ENCODE measurements at places on chromosomes 2 and 18.

GRCh38 chr2:110873597-110874452, 141.5 kb downstream of the ACOXL start:
- DNase-seq: no peak

GRCh38 chr2:161708350-161708975, 84.2 kb downstream of the SLC4A10 start:
- DNase-seq: no peak

- DNase-seq: no peak
Measured at GRCh38 chr2:212897296-212897695, 254.1 kb downstream of the IKZF2 start.

DNA sequence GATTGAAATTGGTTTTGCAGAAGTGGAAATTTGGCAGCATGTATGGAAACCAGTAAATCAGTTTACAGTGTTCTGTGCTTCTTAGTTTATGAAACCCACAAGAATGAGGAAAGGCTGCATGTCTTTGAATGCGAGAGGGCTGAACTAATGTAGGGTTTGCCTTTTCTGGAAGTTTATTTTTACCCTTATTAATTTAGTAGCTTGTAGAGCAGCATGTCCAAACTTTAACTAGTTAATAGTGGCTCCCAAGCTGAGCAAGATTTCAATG, 50.4 kb downstream of the LDLRAD4 start:
- no peak for DNase-seq

- no peak for DNase-seq
Measured at GRCh38 chr2:193141-193671, 70.6 kb downstream of the SH3YL1 start.

DNA sequence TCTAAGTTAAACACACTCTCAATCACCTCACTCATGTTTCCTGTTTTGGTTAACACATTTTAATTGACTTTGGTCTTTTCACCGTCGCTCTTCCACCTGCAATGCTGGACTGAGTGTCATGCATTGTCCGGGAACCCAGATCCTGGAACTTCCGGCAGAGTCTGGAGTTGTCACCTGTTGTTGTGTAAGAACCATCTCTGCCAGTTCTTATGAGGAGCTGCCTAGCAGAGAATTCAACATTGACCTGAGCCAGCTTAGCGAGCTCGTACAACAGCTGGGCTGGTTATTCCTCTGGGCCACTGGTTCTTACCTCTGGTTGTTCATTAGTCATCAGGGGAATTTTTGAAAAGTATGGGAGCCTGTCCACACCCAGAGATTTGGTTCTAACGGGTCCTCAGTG, 75.7 kb downstream of the BCL2L11 start:
- DNase-seq: no peak

DNA sequence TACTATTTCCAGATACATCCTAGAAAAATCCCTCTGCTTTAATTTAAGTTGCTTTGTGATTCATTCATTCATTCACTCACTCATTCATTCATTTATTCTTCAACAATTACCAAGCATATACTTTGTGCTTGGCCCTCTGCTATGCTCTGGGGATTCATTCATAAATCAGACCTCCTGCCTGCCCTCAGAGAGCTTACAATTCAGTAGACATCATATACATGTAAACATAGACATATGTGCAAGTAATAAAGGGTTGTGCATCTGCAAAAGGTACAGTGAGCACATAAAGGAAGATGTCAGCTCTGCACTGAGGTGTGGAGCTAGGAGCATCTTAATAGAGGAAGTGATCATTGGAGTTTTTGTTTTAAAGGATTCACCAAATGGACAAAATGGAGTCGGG, 189.4 kb downstream of the AGPS start:
- DNase-seq: no peak

- DNase-seq: no peak
Measured at GRCh38 chr2:171963198-171963597, 36.6 kb upstream of the METAP1D start.

GRCh38 chr18:65282096-65282495, 468.7 kb upstream of the CDH7 start:
- DNase-seq: no peak

DNA sequence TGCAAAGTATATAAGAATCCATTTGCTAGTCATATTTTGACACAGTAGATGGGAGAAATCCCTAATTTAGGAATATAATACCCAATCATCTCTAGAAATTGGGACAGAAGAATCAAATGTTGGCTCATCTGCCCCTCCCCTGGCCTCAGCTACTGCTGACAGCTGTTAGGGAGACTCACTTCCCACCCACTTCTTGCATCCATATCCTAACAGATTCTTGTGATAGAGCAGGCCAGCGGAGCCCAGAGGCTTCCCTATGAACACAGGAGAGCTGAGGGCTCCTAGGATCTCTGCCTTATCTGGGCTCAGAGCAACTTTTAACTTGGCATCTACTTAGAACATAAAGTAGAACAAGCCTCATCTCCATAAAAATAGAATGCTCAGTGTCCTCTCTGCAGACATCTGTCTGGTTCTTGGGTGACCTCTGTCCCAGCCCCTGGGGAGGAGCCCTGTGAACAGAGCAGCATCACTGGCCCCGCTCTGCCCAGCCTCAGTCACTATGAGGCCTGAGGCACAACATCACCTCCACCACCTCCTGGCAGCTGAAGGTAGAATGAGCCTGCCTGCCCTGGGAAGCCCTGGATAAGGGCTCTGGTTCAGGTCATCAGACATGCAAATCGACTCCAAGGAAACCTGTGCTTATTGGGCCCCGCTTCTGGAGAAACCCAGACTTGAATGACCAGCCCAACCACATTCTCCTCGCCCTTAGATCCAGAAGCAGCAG, 229.7 kb downstream of the ANKRD36B start:
- no peak for DNase-seq

GRCh38 chr2:58401936-58402335, 160.8 kb upstream of the FANCL start:
- DNase-seq: no peak

- DNase-seq: no peak
Measured at GRCh38 chr2:7670905-7671641, 753.9 kb downstream of the RNF144A start.

DNA sequence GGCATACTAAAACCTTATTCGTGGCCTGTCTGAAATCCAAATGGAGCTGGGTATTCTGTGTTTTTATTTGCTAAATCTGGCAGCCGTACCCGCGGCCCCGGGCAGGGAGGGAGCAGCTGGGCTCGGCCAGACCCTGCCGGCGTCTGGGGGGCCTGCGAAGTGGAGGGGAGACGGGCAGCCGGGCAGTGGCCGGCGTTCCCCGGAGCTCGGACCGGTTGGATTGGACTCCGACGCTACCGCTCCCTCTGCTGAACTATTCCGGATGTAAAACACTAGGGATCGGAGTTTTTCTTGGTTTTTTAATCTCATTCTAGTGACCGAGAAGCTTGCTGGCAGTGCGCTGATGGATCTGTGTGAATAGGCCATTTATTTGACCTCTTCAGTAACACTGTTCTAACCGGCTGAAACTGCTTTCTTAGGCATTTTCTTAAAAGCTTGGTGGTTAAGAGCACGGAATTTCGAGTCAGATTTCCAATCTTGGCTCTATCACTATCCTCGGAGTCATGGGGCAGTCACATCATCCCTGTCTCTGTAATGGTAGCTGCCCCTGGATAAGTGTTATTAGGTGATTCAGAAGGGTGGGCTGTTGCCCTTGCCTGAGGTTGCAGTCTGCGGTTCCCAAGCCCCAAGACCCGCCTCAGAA, 694 bp downstream of the UNC50 start:
- DNase-seq: no peak

- no peak for DNase-seq
Measured at GRCh38 chr2:208150956-208151355, 5.0 kb upstream of the CRYGB start.

DNA sequence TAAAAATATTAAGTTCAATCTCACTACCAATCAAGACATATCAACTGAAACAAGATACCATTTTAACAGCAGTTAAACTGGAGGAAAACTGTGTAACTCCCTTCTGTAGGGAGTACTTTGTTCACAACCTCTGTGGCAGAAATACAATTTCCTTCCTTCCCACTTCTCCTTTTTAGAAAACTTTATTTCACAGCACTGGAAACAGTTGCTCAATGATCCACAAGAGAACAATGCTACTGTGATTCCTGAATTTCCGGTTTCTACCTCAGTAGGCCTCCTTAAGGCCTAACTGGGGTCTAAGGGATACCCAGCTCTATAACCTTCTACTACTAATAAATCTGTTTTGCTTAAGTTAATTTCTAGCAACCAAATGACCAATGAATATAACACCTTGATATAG, 14.1 kb downstream of the TLK1 start:
- no peak for DNase-seq

- DNase-seq: no peak
Measured at GRCh38 chr2:193461431-193461934, 1266.8 kb upstream of the TMEFF2 start.

- no peak for DNase-seq
Measured at GRCh38 chr18:13036622-13037320, 45.6 kb downstream of the CEP192 start.

- no peak for DNase-seq
Measured at GRCh38 chr2:239895116-239895515, 130.0 kb downstream of the NDUFA10 start.

DNA sequence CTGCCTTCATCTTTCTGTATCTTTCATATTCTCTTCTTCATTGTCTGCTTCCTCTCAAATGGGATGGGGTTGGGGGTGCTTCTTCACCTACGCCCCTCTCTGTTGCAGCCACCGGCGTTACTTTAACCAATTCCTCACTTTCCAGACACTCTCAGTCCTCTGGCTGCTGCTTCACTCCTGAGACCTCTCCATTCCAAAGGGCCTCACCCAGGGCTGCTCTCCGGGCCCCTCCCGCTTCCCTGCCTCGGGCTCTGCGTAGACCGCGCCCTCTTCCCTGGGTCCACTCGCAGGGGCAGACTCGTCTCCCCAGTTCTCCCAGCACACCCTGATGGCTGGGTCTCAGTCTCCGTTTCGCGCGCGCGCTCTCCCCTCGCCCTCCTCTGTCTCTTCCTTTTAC, 926 bp downstream of the SERPINB8 start:
- DNase-seq: no peak

DNA sequence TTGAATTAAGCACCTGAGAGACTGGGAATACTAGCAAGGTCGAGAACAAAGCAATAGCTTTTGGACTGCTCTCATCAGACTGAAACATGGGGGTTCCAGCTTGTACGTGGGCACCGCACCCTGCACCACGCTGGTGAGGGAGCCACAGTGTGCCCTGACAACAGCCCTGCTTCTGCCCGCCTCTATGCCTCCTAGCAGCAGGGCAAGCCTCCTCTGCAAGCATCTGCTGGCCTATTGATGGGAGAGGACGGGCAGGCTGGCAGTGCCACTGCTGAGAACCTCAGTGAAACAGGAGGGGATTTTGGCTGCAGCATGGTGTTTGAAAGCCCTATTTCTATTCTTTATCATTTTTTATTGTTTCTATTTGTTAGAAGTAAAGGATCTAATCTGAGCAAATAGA, 146.1 kb upstream of the OTOS start:
- no peak for DNase-seq

DNA sequence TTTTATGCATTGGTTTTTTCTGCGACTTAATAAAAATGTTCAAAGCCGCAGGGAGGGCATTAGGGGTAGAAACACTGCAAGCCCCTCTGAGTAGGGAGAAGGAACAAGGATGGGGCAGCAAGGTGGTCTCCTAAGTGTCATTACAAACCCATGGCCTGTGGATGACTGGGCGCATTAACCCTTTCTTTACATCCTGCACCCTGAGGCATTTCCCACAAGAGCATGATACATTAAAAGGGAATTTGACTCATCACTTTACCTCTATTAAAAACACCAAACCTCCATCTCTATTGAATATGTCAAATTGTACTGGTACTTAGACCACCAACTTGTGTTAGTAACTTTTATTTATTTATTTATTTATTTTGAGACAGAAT, 112.5 kb downstream of the VIT start:
- no peak for DNase-seq

- DNase-seq: no peak
Measured at GRCh38 chr2:136015699-136016098, 30.3 kb upstream of the DARS1 start.

GRCh38 chr2:128162266-128162665, 71.3 kb downstream of the UGGT1 start:
- DNase-seq: no peak

GRCh38 chr2:160970052-160970965, 189.9 kb upstream of the TANK start:
- no peak for DNase-seq

GRCh38 chr18:37779220-37779619, 213.6 kb upstream of the CELF4 start:
- no peak for DNase-seq

GRCh38 chr2:153953761-153954160, 82.0 kb downstream of the GALNT13 start:
- DNase-seq: no peak

DNA sequence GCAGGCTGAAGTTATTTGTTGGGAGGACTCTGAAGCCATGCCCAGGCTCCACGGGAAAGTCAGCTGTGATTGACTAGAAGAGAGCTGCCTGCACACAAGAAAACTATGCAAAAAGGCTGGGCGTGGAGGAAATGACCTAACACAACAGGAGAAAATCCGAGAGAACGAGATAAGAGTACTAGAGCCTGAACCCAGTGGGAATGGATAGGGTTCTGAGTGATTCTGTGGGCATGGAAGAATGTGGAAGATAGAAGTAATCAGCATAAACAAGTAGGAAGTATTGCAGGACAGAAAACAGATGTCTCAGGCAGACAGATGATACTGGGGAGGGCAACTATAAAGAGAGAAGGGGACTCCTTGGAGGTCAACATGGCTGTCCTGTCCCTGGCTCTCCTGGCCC, 12.1 kb upstream of the COPS8 start:
- DNase-seq: no peak

DNA sequence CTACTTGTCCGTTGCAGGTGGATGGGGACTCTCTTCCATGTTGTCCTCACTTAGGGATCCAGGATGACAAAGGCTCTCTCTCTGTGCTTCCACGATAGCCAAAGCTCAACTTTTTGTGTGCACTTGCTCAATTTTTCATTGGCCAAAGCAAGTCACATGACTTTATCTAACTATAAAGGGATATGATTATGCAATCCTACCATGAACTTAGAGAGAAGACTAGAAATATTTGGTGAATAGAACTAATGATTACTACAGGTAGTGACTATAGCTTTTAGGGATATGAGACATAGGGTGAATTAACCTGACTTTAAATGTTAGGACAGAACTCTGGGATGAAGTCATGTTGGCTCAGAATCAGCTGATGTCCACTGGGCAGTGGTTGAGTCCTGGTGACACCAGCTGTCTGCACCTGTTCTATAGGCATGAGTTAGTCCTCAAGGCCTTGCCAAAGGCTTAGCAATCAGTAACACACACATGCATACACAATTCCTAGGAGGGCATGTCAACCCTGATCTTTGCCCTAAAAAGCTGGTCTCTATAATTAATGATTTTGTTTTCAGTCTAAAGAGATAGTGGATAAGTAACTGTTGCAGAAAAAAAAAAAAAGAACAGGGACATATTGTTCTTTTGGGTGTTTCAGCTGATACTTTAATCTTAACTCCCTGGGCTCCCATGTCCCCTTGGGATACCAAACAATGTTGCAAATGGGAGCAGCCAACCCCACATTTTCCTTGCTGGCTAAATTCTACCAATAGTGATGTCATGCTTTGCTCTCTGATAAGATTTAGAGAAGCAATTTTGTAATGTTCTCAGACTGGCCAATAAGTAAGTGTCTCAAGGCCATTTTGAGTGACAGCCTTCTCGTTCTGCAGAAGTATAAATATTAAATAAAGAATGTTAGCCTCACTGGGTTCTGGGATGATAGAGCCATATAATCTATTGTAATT, 12.5 kb upstream of the HK2 start:
- no peak for DNase-seq

GRCh38 chr2:26536371-26537068, 58.6 kb upstream of the OTOF start:
- no peak for DNase-seq

- no peak for DNase-seq
Measured at GRCh38 chr2:3563521-3563976, 5.4 kb upstream of the RNASEH1 start.

Data from cortex of kidney (tissue), 1 donor.